Astrocyte of the cerebellum (primary cell): ENCODE measurements at places on chromosomes 7 and 10.

DNA sequence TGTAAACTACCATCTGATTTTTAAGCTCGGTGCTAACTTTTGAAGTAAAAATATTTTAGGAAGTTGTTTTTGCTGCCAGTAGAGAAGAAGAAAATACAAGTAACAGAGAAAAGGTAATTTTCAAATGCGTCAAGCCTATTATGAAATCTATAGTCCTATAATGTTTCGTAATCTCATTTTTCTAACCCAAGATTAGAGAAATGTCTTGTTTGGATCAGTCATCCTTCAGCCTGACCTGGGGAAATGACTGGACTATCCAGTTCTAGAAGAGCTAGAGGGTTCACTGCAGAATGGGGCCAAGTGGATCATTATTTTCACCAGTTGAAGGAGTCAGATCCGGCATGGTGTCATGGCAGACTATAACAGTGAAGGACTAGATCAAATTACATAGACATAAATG is 62.7 kb upstream of the FGL2 start:
- no peak for DNase-seq

DNA sequence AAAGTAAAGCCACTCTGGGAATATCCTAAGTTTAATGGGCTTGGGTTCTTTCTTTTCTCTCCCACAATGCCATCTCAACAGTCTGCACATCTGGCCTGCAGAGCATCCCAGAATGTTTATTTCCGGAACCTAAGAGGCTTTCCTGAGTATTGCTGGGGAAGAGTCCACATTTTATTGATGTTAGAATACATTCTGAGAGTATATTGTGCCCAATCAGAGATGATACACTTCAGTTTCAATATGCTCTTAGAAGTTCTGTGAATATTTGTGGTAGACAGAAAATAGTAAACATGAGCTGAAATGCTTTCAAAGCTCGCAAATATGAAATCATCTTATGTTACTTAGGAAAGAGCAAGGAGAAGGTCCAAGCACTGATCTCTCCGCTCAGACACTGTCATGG is 200.6 kb downstream of the TWIST1 start:
- DNase-seq, result no peak

- DNase-seq, result no peak
Measured at GRCh38 chr10:61919646-61920215, 18.2 kb downstream of the ARID5B start.

DNA sequence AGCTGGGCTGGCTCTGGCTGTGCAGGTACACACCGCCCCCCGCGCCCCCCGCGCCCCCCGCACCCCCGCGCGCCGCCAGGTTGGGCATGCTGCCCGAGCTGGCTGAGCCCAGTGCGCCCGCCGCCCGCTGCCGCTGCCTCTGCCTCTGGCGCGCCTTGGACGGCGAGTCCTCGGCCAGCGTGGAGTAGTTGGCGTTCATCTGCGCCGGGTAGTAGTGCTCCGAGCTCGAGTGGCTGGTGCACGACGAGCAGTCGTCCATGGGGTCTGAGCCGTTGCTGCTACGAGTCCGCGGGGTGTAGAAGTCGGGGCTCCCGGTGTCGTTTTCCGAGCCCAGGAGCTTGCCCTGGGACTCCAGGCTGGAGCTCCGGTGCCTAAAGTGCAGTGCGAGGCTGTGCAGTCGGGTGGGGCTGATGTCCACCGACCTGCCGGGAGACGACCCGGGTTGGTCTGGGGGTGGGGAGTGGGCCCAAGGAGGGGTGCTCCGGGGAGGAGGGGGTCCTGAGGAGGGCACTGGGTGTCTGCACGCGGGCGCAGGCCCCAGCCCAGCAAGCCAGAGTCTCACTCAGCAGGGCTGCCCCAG is 70.4 kb downstream of the PRPF18 start:
- DNase-seq, result no peak

DNA sequence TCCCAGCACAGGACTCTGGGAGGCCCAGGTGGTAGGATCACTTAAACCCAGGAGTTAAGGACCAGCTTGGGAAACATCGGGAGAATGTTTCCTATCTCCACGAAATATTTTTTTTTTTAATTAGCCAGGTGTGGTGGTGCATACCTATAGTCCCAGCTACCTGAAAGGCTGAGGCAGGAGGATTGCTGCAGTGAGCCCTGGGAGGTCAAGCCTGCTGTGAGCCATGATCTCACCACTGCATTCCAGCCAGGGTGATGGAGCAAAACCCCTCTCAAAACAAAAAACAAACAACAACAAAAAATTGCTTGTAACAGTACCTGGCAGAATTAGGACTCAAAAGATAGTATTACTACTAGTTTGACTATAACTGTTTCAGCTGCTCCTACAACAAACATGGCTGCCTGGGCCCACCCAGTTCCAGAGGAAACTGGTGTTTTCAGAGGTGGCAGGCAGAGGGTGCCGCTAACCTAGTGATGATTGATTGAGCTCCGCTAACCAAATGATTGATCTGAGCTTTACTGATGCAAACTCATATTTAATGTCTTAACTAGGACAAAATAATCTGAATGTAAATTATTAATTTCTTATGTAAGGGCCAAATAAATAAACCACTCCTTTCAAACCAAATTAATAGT is 57.0 kb downstream of the AP3M1 start:
- DNase-seq, result no peak
